ENCODE measurements at places on chromosomes 13 and 19.
A peak's percentile ranks its signal among the peaks of the same experiment; 100 is the strongest.

DNA sequence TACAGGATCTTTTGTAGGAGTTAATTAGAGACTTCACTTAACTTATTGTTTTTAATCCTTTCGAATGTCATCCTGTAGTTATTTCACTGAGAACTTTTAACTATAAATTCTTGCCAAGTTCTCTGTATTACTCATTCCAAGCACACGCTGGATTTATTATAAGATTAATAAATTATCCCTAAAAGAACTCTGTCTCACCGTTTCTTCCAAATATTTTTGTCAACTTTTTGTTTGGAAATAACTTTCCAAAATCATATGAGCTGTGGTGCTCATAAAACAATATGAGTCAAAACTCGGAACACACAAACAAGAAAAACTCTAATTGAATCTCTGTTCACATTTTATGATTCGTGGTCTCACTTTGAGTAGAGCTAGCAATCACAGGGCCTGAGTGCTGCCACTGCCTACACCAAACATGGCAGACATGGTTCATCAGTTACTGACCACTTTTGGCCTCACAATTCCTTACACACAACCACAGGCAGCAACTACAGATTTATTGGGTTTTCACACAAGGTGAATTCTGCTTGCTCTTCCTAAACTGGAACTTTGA, 412.0 kb downstream of the FGF14 start:
- no peak for DNase-seq

GRCh38 chr19:51535535-51535934, 4.1 kb upstream of the SIGLEC6 start:
- DNase-seq: no peak

- DNase-seq: peak; percentile 72
These were observed 717 bp downstream of the SPRYD7 start for GRCh38 chr13:49935171-49936074.

- DNase-seq: peak; percentile 59
These were observed at the start of gene HSH2D for GRCh38 chr19:16143399-16144215. HSH2D (plus strand) TSS chr19:16143685; CDS start chr19:16148751, 5,066 bp downstream.

GRCh38 chr13:60794751-60795150, 397.7 kb downstream of the TDRD3 start:
- no peak for DNase-seq

GRCh38 chr19:23310729-23311211, 60.6 kb upstream of the ZNF724 start:
- DNase-seq: no peak

- DNase-seq: no peak
These were observed 167.7 kb downstream of the SPRY2 start for GRCh38 chr13:80173224-80173623.

- no peak for DNase-seq
These were observed 16.0 kb upstream of the CYP4F2 start for GRCh38 chr19:15913830-15914229.

DNA sequence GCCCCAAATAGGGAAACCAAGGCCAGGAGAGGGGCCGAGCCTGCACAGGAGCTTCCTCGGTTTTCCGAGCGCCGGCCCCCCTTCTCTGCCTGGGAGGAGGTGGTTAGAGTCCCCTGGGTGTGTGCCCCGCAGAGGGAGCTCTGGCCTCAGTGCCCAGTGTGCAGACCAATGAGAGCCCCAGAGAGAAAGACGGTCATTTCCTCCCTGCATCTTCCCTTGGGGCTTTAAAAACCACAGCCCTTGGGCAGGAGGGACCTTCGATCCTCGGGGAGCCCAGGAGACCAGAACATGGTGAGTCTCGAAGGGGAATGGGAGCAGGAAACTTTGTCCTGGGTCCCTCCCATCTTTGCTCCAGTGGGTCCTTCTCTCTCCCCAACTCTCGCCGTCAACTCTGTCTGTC, at the start of gene C5AR1:
Gene C5AR1 (plus strand): TSS at position 254 of the 400 bp plus-strand sequence. CDS start 35 bp downstream, at position 289.
- no peak for DNase-seq

GRCh38 chr13:33352526-33352925, 67.0 kb upstream of the STARD13 start:
- no peak for DNase-seq

GRCh38 chr19:43775299-43775890, 5.4 kb downstream of the KCNN4 start:
- DNase-seq: no peak

GRCh38 chr19:47408156-47408938, 11.0 kb downstream of the MEIS3 start:
- DNase-seq: no peak

DNA sequence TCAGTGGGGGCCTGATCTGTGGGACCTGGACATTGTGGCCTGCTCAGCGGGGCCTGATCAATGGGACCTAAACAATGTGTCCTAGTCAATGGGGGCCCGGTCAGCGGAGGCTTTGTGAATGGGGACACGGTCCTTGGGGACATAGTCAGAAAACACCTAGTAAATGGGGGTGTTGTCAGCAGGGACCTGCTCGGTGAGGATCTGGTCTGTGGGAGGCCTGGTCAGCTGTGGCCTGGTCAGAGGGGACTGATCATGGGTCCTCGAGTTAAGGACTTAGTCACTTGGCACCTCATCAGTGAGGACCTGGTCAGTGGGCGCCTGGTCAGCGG, 44.5 kb upstream of the TPM4 start:
- DNase-seq: no peak

DNA sequence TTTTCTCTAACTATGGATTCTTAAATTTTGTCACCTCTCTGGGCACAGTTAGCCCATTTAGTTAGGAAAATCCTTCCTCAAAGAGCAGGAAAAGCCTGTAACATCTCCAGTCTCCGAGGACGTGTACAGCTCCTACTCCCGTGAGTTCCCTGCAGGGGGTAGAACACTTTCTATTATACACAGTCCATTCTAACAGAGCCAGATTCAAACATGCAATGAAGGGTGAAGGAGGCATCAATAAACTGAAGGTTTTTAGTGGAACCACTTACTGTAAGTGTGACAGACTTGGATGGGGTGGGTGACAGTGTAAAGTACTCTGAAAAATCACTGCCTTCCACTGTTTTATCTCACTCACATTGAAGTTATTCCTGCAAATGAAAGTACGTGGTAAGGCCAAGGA, 204.7 kb upstream of the DACH1 start:
- DNase-seq: no peak

- DNase-seq: no peak
These were observed 886.0 kb upstream of the SLC10A2 start for GRCh38 chr13:103952183-103952582.

DNA sequence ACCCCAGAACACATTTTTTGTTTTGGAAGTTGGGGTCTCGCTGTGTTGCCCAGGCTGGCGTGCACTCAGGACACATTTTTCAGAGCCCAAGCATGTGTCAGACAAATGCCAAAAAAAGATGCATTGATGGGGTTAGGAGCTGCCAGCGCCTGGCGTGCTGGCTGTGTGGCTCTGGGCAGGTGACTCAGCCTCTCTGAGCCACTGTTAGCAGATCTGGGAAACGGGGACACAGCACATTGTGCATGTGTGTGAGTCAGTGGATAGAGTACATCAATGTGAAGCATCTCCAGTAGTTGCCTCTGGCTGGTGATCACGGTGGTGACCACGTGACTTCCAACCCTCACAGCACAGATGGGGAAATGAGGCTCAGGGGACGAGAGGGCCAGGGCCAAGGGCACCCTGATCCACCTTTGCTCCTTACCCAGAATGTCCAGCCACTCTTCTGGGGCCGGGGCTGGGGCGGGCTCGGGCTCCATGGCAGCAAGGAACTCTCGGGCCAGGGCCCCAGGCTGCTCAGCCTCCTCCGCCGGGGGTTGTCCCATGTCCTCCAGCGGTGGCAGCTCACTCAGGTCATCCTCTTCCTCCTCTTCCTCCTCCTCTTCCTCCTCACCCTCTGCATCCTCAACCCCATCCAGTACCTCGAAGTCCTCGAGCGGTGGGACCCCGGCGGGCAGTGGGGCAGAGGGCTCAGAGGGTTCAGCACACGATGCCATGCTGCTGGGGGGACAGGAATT, 1.9 kb downstream of the FKBP8 start:
- no peak for DNase-seq

GRCh38 chr13:36718686-36719085, 44.9 kb downstream of the SERTM1 start:
- DNase-seq: no peak

- DNase-seq: no peak
These were observed 174.9 kb upstream of the UBL3 start for GRCh38 chr13:30025351-30025750.

- no peak for DNase-seq
These were observed 583.1 kb downstream of the EFNB2 start for GRCh38 chr13:105952233-105952972.

GRCh38 chr13:45109102-45109720, 11.1 kb upstream of the GTF2F2 start:
- DNase-seq: no peak

DNA sequence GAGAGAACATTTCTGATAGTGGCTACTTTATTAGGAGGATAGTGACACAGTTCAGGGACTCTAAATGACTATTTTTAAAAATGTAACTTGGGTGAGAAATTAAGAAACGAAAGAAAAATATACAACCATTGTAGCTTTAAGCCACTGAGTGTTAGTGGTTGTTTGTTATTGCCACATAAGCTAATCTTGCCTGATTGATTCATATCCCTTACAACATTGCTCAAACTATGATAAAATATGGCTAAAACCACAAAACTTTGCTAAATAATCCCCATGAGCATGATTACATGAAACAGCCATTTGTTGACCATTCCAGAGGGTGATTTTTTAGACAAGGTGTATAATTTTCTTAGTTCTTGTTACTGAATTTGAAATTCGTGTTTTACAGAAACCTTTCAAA, 343.4 kb downstream of the SLITRK5 start:
- no peak for DNase-seq

DNA sequence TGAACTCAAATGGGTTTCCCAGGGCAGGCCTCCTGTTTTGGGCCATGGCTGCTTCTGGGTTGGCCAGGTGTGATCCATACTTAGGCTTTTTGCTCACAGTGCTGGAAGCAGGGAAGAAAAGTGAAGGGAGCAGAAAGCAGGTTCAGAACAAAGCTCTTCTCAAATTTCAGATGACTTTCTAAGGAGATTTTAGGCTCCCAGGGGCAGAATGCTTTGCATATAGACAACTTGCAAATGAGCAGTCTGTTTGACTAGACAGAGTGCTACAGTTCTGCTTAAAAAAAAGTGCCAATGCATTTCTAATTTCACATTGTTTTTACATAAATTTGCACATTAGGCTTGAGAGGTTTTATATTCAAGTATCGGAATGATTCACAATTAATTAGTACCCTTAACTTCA, 2.6 kb upstream of the SLC10A2 start:
- DNase-seq: no peak

DNA sequence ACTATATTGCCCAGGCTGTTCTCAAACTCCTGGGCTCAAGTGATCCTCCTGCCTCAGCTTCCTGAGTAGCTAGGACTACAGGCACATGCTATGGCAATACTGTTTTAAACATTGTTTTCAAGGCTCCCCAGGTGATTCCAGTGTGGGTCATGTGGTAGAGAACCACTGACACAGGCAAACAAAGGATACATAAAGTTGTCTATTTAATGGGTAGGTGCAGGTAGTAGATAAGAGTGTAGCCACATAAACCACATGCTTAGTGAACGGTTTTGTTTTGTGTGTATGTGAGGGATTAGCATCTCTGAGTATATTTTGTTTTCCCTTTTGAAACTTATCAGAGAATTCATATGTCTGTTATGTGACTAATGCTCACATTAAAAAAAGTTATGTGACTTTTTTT, 36.7 kb downstream of the USPL1 start:
- DNase-seq: peak; percentile 88

DNA sequence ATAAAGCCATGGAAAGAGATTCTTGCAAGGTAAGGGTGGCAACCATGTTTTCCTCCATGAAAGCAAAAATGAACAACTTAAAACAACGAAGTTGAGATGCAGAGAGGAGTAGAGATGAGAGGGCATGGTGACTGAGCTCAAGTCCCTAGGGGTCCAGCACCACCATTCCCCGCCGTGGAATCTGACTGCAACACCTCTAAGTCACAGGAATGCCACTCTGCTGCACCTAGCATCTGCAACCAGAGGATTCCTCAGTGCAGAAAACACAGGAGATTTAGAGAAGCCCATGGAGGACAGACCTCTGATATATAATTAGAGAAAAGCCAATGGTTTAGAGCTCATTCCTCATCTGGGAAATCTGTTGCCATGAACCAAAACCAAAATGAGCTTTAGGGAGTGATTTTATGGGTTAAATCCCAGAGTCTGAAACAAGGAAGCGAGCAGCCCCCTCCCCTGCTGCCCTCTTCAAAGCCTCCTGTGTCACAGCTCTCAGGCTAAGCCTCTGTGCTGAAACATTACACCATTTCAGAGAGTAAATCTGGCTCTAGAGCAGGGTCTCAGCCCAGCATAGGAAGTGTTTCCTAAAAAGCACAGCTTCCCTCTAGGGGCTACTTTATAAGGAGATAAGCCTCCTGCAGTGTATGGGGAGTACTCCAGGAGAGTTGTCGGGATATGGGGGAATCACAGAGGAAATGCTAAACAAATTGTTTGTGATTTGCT, 1043.6 kb downstream of the UQCRFS1 start:
- no peak for DNase-seq

DNA sequence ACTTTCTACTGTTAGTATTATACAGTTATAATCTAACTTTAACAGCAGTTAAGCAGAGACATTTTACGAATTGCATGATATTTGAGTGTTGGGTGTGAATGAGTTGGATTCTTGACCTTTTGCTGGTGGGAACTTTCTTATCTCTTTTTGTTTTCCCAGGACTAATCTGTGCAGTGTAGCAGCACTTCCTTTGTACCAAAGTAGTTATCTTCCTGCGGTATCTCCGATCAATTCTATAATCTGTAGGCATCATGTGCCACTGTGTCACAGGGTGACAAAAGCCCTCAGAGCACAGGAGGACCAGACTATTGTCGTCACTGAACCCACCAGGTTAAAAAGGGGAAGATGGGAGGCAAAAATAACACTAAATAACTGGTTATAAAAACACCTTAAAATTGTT, 823.5 kb downstream of the GPC5 start:
- no peak for DNase-seq

DNA sequence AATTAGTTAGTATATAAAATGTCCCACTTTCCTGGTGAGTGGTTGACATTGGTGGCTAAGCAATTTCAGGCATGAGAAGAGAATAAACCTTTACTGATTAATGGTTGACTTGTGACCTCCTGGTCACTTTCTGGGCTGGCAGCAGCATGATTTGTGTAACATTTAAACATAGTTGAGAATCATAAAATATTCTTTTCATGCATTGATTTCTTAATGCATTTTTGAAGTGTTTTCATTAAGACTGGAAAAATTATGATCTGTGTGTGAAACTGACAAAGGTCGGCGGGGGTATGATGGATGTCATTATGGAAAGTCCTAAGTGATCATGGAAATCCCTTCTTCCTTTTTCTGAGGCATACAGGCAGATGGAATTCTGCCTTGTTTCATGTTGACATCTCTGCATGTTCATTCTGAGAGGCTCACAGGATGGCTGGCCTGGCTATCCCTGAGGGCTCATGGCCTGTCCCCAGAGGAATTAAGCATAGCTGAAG, 98.7 kb upstream of the RNF113B start:
- DNase-seq: no peak

GRCh38 chr19:29563486-29564101, 37.8 kb downstream of the VSTM2B start:
- no peak for DNase-seq

- DNase-seq: peak; percentile 10
These were observed 145.7 kb downstream of the COL4A1 start for GRCh38 chr13:110161112-110161882.

- no peak for DNase-seq
These were observed 620.6 kb downstream of the GPC6 start for GRCh38 chr13:93847162-93847561.

GRCh38 chr13:46519182-46519581, 33.8 kb upstream of the LRCH1 start:
- no peak for DNase-seq
